ENCODE measurements at places on chromosomes 3 and 15.
A peak's percentile ranks its signal among the peaks of the same experiment; 100 is the strongest.

- DNase-seq: no peak
Observed at GRCh38 chr15:72238586-72238985, 7.6 kb upstream of the PKM start.

- DNase-seq: no peak
Observed at GRCh38 chr15:52134502-52135144, 22.0 kb upstream of the BCL2L10 start.

DNA sequence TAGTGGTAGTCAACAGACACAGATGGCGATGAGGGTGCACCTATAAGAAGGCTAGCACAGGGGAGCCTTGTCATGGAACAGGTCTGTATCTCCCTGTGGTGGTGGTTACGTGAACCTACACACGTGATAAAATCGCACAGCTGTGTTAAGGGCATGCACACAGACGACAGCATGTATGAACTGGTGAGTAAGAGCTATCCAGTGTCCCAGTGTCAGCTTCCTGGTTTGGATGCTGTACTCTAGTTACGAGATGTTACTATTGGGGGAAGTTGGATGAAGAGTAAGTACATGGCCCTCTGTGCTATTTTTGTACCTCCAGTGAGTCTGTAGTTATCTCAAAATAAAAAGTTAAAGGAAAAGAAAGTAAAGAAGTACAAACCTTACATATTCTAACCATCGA, 38.2 kb downstream of the MTMR10 start:
- no peak for DNase-seq

DNA sequence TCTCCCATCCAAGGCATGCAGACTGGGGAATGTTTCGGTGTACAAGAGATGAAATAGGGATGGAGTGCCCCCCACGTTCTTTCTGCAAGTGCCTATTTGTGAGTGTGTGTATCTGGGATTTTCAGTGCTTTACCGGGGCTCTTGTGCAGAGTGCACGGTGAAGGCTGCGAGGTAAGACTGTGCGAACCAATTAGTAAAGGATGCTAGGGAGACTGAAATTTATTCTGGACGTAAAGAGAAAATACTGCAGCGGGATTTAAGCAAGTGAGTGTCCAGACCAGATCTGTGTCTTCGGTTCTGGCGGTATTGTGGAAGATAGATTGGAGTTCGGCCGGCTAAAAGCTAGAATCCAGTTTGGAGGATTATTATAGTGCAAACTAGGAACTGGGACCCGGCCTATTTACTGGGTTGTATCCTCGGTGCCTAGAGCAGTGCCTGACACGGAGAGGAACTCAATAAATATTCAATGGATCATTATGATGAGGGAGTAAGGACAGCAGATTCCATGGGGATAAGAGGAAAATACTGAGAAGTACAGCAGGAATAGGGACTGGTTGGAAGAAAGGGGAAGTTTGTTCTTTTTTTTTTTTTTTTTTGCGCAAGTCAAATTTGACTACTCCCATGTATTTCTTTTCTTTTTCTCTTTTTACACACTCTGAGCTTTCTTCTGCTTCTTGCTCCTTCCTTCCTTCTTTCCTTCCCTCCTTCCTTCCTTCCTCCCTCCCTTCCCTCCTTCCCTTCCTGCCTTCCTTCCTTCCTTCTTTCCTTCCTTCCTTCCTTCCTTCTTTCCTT, 580 bp upstream of the MAGEF1 start:
- DNase-seq: peak; percentile 48

DNA sequence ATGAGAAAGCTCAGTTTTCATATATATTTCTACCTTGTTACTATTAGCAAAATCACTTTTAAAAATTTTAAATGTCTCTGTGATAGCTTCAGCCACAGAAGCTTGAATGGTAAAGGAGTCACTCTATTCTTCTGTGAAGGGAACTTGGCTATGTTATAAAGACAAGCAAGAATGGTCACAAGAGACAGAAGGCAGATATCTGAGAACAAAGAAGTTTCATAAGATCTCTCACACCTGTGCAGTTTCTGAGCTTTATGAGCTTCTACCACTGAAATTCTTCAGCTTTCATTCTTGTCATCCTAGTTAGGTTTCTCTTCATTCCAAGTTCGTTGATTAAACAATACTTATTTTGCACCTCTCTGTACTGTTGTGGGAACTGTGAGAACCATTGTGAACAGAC, 853.4 kb downstream of the IGSF11 start:
- no peak for DNase-seq

- DNase-seq: no peak
Observed at GRCh38 chr3:157512534-157512933, 9.3 kb upstream of the VEPH1 start.

GRCh38 chr3:125481786-125482185, 38.2 kb downstream of the SNX4 start:
- DNase-seq: no peak

GRCh38 chr3:191523148-191523547, 62.2 kb downstream of the PYDC2 start:
- peak; percentile 61 for DNase-seq

- DNase-seq: no peak
Observed at GRCh38 chr3:37722477-37722876, 139.2 kb upstream of the CTDSPL start.
